ENCODE measurements at places on chromosomes 4 and X.

- DNase-seq, result no peak
Observed at GRCh38 chrX:148905400-148905799, 405.0 kb downstream of the AFF2 start.

- no peak for DNase-seq
Observed at GRCh38 chrX:57675320-57675719, 4.7 kb downstream of the NLRP2B start.

GRCh38 chr4:118587946-118588345 is 97.2 kb upstream of the METTL14 start:
- DNase-seq, result no peak

GRCh38 chr4:113633467-113633866 is 128.1 kb downstream of the CAMK2D start:
- no peak for DNase-seq
